CD4-positive, alpha-beta T cell (primary cell): ENCODE measurements at places on chromosomes 1 and 21. TPM values are rescaled to one million over a fixed set of nuclear protein-coding genes. Genes with fewer than 3 reads are reported as not detected.

GRCh38 chr1:18631496-18632217 is 1.0 kb downstream of the PAX7 start:
- DNase-seq, result no peak

DNA sequence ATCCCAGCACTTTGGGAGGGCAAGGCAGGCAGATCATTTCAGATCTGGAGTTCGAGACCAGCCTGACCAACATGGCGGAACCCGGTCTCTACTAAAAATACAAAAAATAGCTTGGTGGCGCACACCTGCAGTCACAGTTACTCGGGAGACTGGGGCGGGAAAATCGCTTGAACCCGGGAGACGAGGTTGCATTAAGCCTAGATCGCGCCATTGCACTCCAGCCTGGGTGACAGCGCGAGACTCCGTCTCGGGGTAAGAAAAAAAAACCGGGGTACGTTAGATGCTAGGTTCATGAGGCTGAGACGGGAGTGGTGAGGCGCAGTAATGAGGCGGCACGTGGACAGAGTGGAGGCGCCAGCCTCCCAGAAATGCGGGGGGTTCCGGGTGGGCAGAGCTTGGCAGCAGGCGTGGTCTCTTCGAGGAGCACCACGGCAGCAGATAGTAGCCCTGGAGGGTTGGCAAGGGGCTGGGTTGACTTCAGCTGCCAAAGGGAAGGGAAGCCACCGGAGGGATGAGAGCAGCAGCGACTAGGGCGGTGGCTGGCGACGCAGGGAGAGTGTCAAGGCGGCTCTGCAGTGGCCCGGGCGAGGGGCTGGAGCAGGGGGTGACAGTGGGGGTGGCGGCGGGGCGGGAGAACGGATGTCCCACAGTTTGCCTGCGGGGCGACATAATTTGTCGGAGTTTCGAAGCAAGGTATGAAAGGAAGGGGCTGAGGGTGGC is 832 bp downstream of the MRPL20 start:
- DNase-seq, result no peak

Gene HPCAL4
- 22.8 TPM for total RNA-seq

Gene PTAFR
- total RNA-seq, result 0.53 TPM

DNA sequence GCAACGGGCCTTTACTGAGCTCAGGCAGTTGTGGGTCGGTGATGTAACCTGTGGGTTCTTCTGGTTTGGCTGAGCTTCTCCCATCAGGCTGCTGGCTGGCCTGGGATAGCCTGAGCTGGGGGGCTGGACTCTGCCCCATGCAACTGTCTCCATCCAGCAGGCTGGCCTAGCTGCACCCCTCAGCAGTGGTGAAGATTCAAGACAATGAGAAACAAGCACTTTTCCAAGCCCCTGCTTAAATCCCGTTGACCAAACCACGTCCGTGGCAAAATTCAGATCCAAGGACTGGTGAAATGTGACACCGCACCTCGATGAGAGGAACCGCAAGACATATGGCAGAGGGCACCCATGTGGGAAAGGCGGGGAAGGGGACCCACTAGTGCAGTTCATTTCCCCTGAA is 25.6 kb downstream of the PRSS38 start:
- no peak for DNase-seq

Gene OR6K3
- total RNA-seq, result not detected

Gene CCDC181
- total RNA-seq, result not detected

GRCh38 chr21:31201548-31201947 is 142.5 kb downstream of the TIAM1 start:
- no peak for DNase-seq

DNA sequence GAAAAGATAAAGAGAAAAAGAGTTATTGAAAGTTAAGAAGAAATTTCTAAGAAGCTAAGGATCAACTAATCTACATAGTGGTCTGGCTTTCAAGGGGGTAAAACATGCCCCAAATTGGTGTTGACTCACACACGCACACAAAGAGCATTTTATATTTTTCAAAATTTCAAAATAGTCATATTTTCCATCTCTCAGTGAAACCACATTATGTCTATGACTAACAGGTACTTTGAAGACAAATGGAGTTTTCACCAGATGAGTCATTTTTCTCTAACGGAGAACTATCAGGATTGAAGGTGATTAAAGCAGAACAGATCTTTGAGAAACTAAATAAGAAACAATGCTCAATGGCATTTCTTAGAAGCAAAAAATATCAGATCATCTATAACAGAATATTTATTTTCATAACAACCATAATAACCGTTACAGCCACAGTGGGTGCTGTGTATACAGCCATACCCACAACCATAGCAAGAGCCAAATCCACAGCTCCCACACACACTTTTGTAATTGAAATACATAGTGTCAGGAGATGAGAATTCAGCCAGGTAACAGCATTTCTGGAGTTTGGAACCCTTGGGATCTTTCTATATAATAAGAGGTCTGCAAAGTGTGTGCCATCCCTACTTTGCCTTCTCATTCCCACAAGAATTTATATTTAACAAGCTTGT is at the start of gene KRTAP21-3:
TSS of gene KRTAP21-3 (minus strand) at position 539 of the 671 bp plus-strand sequence. CDS start at position 521, 18 bp downstream.
- DNase-seq, result no peak

DNA sequence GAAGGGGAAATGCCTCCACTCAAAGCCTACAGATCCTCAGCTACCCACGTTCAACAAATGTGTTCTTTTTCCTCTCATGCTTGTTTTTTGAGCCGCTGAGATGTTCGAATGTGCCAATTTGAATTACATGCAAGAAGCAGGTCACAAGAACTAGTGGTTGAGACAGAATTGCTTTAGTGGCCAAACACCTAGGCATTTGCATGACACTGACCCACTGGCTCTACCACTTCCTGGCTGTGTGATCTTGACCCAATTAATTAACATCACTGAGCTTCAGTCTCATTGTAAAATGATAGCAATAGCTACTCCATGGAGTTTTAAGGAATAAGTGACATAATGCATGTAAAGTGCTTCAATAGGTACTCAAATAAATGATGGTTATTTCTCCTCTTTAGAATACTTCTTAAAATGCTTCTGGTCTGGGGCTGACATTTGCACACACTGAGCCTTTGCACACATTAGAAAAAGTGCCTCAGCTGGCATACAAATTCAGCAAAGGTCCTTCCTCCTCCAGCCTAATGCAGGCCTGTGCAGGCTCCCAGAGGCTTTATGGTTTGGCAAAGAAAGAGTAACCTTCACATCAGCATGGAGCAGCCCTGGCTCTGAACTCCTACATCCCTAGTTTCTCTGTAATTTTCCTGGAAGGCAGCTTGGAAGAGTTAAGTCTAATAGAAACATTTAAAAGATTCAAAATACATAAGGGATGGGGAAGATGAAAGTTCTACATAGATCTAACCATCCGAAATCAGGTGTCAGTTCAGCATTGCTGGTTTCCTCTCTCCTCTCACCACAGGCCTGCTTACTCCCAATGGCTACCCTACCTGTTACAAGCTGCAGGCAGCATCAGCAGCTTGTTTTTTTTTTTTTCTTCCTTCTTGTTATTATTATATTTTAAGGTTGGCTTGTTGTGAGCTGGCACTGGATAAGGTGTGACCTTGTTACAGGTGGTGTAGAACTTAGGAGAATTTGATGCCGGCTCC is 107.4 kb downstream of the TBX19 start:
- no peak for DNase-seq

Gene AGT
- total RNA-seq, result not detected
